SJCRH30 (cell line): ENCODE measurements at places on chromosomes 7 and 10.

DNA sequence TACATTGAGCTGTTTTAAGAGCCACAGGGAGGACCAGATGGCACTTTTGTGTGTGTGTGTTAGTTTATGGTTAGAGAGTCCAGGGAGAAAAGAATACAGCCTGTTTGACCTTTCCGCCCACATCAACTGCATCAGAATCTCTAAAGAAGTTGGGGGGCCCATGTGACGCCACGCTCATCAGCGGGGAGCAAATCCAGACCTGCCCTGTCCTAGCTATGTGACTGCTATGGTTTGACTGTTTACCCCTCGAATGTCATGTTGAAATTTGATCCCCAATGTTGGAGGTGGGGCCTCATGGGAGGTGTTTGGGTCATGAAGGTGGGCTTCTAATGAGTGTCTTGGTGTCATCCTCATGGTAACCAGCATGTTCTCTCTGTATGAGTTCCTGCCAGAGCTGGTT, 128.0 kb downstream of the ADRA2A start:
- DNase-seq, result no peak

DNA sequence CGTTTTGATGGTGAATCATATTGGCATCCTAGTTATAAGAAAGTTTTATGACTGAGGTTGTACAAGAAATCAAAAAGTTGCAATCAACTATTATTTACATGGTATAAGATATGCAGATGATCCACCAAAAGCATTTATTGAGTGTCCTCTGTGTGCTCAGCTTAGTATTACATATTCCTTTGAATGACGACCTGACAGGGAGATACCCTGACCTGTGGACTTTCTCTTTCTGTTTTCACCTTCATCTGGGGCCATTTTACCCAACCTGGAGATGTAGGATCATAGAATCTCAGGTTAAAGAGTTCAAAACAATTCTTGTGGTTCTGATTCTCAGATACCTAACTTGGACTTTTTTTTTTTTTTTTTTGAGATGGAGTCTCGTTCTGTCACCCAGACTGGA, 269.1 kb upstream of the SORCS1 start:
- DNase-seq, result no peak

DNA sequence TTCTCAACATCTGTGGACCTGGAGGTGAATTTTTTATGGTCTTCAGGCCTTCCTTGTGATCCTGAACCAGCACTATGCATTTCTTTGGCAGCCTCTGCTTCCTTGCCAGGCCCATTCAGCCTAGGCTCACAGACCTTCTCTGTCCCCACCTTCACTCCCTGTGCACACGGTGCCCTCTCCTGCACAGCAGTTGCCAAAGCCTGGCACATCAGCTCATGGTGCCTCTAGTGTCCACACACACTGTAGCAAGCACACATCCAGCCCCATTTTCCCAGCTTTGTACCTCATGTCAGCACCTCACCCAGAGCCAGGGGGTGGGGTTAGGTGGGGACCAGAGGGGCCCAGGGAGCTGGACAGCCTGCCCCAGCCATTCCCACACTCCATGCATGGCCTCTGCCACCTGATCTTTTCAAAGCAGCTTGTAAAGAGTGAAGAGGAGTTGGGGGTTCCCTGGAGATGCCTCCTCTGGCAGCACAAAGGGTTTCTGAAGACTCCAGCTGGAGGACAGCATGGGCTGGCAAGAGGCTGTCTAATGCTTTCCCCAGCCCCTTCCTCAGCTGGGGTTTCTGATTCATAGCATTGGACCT, 57.9 kb upstream of the TMEM72 start:
- DNase-seq, result no peak

GRCh38 chr7:54705436-54705835, 53.6 kb downstream of the SEC61G start:
- DNase-seq, result no peak

GRCh38 chr7:104089612-104090011, 100.2 kb upstream of the RELN start:
- no peak for DNase-seq

- no peak for DNase-seq
Measured at GRCh38 chr10:34753014-34753757, 61.9 kb downstream of the PARD3 start.

DNA sequence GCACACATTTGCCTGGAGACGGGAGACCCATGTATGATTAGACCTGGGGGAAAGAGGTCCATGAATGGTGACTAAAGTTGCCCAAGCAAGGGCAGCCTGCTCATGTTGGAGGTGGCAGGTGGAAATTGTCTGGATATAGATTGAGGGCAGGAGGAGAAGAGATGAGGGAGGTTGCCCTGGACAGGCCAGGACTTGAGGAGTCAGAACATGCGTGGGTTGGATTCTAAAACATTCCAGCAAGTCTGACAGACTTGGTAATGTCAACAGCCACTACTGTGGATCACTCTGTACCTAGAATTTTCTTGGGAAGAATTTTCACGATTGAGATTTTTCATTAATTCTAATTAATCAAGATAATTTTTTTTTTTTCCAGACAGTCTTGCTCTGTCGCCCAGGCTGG, 19.1 kb upstream of the SVOPL start:
- DNase-seq, result no peak

DNA sequence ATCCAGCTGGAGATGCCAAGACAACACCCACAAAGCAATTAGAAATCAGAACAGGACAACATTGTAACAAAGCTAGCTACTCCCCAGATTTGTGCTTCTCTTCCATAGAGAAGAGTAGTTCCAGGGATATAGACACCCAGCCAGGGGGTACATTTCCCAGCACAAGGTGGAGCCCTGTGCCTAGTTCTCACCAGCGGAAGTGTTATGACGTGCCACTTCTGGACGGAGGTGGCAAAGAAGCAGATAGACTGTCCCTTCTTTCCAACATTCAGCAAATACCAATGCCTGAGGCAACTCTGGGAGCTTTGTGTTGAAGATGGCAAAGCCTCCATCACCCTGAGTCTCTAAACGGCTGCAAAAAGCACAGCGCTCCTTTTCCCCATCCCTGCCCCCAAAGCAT, 23.4 kb upstream of the GSAP start:
- DNase-seq, result peak; percentile 64

DNA sequence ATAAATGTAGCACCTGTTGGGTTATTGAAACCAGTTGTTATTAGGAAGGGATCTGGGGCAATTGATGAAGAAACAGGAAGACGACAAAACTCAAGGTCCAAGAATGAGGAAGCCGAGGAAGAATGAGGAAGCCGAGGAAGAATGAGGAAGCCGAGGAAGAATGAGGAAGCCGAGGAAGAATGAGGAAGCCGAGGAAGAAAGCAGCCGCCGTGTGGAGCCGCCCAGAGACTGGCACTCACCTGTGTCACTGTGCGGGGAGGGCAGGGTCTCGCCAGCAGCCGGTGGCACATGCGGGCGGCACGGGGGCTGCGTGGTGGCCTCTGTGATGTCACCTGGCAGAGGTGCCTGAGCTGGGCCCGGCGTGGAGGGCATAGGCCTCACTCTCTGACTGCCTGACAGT, 71.1 kb upstream of the CFAP46 start:
- no peak for DNase-seq

GRCh38 chr7:10034843-10035556, 938.7 kb upstream of the PHF14 start:
- no peak for DNase-seq

DNA sequence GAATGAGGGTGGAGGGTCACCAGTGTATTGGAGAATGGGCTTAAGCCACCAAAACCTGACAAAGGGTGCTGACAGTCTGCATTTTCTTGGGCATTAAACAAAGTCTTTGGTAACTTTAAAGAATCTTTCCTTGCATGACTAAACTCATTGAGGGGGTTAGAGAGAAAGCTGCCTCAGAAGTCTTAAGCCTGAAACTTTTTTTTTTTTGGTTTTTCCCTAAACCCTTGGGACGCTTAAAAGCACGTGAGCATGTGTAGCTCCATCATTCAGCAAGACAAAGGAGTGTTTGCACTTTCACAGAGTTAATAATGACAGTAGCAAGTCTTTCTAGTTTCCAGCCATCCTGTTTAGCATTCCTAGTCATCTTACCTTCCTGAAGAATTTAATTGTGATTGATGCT, 110.7 kb downstream of the LRMDA start:
- DNase-seq, result no peak

GRCh38 chr10:100341953-100342626, 4.9 kb upstream of the SCD start:
- peak; percentile 81 for DNase-seq

- no peak for DNase-seq
Measured at GRCh38 chr7:21960922-21961321, 15.2 kb upstream of the CDCA7L start.

DNA sequence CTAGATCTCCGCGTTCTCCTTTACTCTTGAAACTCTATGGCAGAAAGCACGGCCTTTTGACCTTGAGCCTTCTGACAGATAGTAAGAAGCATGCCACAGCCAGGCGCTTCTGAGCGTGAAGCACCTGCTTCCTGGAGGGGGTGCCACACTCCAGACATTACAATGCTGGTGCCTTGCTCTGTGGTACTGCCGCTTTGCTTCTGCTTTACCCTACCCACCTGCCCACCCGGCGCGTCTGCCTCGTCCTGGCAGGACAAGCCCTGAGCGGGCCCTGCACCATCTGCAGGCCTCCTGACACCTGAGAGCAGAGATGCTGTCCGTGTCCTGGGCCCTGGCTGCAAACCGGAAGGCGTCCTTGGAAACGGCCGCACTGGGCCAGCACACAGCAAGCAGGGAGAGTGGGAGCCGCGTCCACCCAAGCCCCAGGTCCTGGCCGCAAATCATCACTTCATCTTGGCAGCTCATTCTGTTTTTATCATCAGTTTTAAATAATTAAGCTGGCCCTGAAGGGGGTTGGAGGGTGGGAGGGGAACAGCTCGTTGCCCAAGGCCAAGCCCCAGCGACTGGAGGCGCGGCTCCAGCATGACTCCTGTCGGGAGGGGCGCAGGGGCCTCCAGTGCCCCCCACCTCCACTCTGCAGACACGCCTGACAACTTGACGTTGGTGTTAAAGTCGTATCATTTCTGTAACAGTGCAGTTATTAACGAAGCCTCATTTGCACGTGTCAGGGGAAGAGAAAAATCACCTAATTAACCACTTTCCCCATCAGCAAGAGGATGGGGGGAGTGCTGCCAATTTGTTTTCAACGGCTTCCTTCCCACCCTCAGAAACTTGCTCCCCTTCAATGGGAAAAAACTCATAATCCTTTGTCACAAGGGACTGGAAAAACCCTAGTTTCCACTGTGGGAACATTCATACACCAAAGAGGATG, 132.2 kb downstream of the MAD1L1 start:
- DNase-seq, result no peak

GRCh38 chr7:121337398-121337797, 8.6 kb downstream of the WNT16 start:
- peak; percentile 16 for DNase-seq

DNA sequence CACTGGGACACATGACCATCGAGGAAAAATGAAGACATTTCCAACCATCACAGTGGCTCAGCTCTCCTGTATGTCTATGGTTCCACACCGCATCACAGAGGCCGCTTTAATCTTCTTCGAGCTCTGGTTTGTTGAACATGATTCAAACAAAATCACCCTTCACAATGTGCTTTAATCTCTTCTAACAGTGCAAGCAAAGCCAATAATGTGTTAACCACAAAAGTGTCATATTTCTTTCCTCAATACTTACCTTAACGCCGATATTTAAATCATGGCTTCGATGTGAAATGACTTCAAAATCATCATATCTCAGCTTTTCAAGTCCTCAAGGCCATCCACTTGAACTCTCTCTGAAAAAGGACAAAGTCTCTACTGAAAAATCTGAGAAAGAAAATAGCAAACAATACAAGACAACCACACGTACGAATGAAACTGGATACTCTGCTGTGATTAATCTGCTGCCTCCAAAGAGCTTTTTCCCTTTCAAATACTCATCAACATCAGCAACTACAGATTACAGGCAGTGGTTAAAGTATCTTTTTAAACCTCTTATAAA, 23.0 kb upstream of the SVIL start:
- DNase-seq, result peak; percentile 65

GRCh38 chr10:7243139-7243538, 167.7 kb downstream of the SFMBT2 start:
- DNase-seq, result no peak

- DNase-seq, result no peak
Measured at GRCh38 chr10:119003572-119004289, 25.8 kb upstream of the NANOS1 start.

DNA sequence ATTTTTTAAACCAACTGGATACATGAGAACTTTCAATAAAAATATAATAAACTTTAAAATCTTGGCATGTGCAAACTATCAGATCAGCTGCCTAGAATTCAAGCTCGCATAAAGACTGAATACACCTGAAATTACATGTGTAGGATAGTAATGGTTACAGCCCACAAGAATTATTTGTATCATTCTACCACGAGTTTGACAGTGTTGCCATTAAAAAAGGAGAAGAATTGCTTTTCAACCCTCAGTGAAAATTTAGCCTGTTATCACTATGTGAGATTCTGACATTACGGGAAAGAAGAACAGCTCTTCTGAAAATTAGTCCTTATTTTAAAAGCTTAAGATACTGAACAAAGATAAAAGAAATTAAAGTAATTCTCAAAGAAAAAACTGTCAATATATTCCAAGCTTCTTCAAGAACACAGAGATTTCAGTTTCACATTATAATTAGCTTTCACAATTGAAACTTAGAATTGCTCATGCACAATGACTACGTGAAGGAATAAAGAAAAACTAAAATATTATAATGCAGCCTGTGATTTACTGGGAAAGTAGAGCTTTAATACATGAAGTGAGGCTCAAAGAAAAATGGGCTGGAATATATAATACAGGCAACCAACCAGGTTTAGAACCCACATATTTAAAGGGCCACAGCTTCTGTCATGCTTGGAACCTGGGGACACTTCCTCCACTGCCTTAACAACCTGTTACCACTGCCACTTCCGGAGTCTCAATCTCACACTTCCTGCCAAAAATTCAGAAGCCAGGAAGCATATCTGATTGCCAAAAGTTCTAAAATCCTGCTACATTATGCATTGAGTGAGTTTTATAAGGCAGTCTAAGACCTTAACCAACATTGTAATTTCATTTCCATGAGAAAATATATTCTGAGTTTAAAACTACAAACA, 23.2 kb downstream of the TPK1 start:
- no peak for DNase-seq

- no peak for DNase-seq
Measured at GRCh38 chr10:12348294-12348869, 965 bp upstream of the CAMK1D start.

GRCh38 chr10:12367272-12367671, 17.9 kb downstream of the CAMK1D start:
- no peak for DNase-seq

- no peak for DNase-seq
Measured at GRCh38 chr7:894164-894867, 18.0 kb downstream of the GET4 start.
